ENCODE measurements at places on chromosomes 7 and 10. TPM values are rescaled to one million over a fixed set of nuclear protein-coding genes. Genes with fewer than 3 reads are reported as not detected.
A peak's percentile ranks its signal among the peaks of the same experiment; 100 is the strongest.

- H3K4me1 ChIP-seq = no peaks in the 10 kb centered on the region
- no peak for DNase-seq
- H3K36me3 ChIP-seq = no peaks in the 10 kb centered on the region
These were observed 418.9 kb downstream of the XPNPEP1 start for GRCh38 chr10:109504401-109504800.

GRCh38 chr7:45311597-45311996, 154.0 kb downstream of the RAMP3 start:
- DNase-seq = no peak
- no peaks in the 10 kb centered on the region for H3K36me3 ChIP-seq
- no peak overlapping the region for H3K4me3 ChIP-seq

GRCh38 chr10:72561745-72562166, 64.1 kb downstream of the MICU1 start:
- peaks cover 6% of the 10 kb centered on the region for H3K36me3 ChIP-seq
- no peak for DNase-seq
- H3K27me3 ChIP-seq = no peaks in the 10 kb centered on the region
- no peaks in the 10 kb centered on the region for H3K4me1 ChIP-seq

- H3K36me3 ChIP-seq = peaks cover 23% of the 10 kb centered on the region
- H3K27ac ChIP-seq = no peak overlapping the region
These were observed 9.5 kb downstream of the CISD1 start for GRCh38 chr10:58278274-58278961.

DNA sequence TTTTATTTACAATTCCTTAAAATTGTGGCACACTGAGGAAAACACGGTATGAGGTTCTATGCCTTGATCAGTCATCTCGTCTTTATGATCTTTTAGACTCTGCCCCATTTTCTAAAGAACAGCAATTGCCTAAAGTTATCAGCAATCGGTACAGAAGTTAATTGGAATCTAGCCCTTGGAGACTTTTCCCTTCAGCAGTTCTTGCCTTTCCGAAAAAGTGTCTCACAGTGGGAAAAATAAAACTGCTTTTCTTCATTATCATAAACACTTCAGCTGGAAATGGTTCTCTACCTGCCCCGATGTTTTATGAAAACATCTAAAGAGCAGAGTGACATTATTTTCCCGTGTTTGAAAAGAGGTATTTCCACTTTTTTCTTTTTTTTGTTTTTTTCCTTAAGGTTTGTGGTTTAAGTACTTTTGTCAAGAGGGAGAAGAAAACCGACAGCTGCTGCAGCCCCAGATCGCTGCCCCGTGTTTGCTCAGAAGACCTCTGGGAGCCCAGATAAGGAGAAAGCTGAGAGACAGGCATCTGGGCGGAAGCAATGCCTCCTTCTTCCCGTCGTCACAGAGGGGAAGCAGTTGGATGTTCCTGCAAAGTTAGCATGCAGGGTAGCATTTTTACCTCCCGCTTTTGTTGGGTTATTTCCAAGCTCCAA, 149.7 kb downstream of the FRMD4A start:
- no peaks in the 10 kb centered on the region for H3K36me3 ChIP-seq
- DNase-seq = no peak
- H3K4me1 ChIP-seq = no peaks in the 10 kb centered on the region
- no peak overlapping the region for H3K27ac ChIP-seq

- no peaks in the 10 kb centered on the region for H3K36me3 ChIP-seq
- no peaks in the 10 kb centered on the region for H3K27me3 ChIP-seq
- H3K27ac ChIP-seq = no peak overlapping the region
- DNase-seq = no peak
- no peaks in the 10 kb centered on the region for H3K4me1 ChIP-seq
- no peak overlapping the region for H3K4me3 ChIP-seq
These were observed 121.6 kb downstream of the THSD7A start for GRCh38 chr7:11710377-11710776.

DNA sequence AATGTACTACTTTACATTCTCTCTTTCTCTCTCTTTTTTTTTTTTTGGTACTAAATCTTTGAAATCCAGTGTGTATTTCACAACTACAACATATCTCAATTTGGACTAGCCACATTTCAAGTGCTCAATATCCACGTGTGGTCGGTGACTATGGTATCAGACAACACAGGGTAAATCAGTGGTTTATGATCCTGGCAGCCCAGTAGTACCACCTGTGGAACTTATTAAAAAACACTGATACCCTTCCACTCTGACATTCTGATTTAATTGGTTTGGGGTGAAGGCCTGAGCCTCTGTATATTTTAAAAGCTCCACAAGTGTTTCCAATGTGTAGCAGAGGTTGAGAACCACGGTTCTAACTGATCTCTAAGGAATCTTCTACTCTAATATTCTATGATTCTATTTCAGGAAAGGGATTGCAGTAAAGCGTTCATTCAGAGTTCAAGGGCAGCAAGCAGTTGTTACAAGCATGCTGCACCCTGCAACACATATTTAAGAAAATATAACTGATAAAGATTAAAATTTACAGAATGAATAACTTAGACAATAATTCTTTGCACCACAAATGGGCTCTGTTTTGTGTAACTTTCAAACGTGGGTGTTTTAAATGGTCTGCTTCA, 5.1 kb downstream of the CREB5 start:
- H3K27me3 ChIP-seq = no peaks in the 10 kb centered on the region
- H3K27ac ChIP-seq = no peak overlapping the region
- H3K4me3 ChIP-seq = no peak overlapping the region
- H3K36me3 ChIP-seq = no peaks in the 10 kb centered on the region
- H3K4me1 ChIP-seq = peaks cover 34% of the 10 kb centered on the region
- DNase-seq = no peak

- no peak overlapping the region for H3K4me3 ChIP-seq
- peaks cover 4% of the 10 kb centered on the region for H3K36me3 ChIP-seq
- no peaks in the 10 kb centered on the region for H3K27me3 ChIP-seq
- H3K27ac ChIP-seq = peak overlapping the region; percentile 26
These were observed 101.6 kb downstream of the HECTD2 start for GRCh38 chr10:91511549-91512330.

GRCh38 chr10:52541006-52541473, 227.0 kb downstream of the DKK1 start:
- no peak for DNase-seq
- no peak overlapping the region for H3K27ac ChIP-seq
- no peaks in the 10 kb centered on the region for H3K27me3 ChIP-seq
- no peaks in the 10 kb centered on the region for H3K4me1 ChIP-seq
- no peak overlapping the region for H3K4me3 ChIP-seq
- no peaks in the 10 kb centered on the region for H3K36me3 ChIP-seq

DNA sequence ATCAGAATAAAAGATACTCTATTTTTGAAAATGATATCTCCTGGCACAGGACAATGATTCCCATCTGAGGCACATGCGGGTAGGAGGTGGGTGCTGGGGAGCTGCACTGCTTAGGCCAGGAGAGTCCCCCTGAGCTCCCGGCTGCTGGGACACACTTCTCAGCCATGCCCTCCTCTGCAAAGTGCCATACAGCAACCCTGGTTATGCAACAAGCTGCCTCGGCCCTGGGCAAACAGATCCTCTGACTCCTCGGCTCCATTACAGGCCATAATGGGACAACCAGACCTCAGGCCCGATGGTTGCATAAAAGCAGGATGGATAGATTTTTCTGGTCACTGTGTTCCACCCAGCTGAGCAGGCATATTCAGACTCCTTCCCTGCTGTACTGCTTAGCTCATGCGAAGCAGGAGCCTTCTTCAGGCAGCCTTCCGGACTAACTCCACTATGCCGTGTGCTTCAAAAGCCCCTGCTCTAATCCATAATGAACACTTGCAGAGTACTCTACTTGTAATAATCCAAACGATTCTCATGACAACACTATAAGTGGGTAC, 6.5 kb upstream of the LEP start:
- no peak overlapping the region for H3K4me3 ChIP-seq
- H3K36me3 ChIP-seq = no peaks in the 10 kb centered on the region
- DNase-seq = no peak
- no peaks in the 10 kb centered on the region for H3K4me1 ChIP-seq
- no peaks in the 10 kb centered on the region for H3K27me3 ChIP-seq
- no peak overlapping the region for H3K27ac ChIP-seq

DNA sequence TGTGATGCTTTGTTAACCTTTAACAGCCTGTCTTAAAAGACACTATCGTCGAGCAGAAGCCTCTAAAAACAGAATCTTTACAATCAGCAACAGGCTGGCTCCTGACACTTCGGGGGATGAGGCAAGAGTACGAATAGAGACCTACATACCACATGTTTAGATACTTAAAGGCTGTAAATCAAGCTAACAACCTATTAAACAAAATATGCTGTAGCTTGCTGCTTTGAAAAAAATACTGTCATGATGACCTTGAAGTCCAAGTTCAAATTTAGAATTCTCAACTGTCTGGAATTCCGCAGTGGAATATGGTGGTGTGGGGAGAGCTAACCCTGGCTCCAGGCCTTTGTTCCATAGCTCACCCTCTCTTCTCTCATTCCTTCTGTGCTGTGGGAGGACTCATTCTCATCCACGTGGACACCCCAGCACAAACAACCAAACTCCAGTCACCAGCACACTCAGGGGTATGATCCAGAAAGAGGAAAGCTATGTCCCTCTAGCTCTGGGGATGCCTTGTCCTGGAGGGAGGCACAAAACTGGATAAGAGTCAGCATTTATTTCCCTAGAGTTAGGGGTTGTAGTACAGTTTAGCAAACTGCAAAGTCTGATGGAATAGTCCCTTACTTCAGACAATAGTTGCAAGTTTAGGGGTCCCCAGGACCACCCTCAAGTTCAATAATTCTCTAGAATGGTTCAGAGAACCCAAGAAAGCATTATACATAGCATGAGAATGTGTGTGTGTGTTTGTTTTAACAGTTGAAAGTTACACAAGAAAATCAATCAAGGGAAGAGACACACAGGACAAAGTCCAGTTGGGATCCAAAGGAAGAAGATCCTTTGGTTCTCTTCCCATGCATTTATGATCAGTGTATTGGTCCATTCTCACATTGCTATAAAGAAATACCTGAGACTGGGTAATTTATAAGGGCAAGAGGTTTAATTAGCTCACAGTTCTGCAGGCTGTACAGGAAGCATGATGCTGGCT, 196.1 kb upstream of the SVIL start:
- peak overlapping the region; percentile 50 for H3K27ac ChIP-seq
- no peak for DNase-seq
- no peak overlapping the region for H3K4me3 ChIP-seq
- no peaks in the 10 kb centered on the region for H3K27me3 ChIP-seq

DNA sequence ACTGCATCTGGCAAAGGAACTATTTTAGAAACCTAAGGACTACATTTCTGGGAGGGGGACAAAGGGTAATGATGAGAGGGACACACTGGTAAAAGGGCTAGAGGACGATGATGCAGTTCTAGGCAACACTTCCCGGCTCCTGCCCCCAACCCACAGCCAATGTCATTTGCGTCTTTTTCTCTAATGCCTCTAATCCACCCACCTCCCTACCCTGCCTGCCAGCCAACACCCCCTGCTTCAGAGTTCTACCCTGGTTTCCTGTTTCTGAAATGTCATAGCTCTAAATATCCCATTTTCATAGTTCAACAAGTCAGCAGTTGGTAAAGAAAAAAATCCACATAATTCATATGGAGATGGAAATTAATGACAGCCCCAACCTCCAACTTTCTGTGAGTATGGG, 79.0 kb downstream of the KIAA1549 start:
- H3K27me3 ChIP-seq = no peaks in the 10 kb centered on the region
- H3K4me1 ChIP-seq = no peaks in the 10 kb centered on the region
- H3K27ac ChIP-seq = no peak overlapping the region
- DNase-seq = no peak

- no peaks in the 10 kb centered on the region for H3K36me3 ChIP-seq
- no peak for DNase-seq
- H3K27me3 ChIP-seq = no peaks in the 10 kb centered on the region
- H3K27ac ChIP-seq = no peak overlapping the region
These were observed 346.7 kb downstream of the NRG3 start for GRCh38 chr10:82221601-82222149.

DNA sequence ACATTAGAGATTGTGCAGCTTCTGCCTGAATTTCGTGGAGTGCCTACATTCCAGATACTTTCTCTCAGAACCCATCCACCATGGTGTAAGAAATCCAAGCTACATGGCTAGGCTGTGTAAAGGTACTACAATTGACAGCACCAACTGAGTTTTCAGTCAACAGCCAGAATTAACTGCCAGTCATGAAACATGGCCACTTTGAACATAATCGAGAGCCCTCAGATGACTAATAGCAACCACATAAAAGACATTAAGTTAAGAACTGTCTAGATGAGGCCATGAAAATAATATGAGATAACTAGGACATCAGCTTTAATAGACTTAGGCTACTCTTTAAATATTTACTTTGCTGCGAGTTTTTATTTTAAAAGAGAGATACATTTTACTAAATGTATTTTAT, 1106.8 kb upstream of the LRRTM3 start:
- no peaks in the 10 kb centered on the region for H3K27me3 ChIP-seq
- no peaks in the 10 kb centered on the region for H3K4me1 ChIP-seq
- no peak for DNase-seq
- H3K36me3 ChIP-seq = no peaks in the 10 kb centered on the region
- no peak overlapping the region for H3K27ac ChIP-seq
- H3K4me3 ChIP-seq = no peak overlapping the region

- H3K4me3 ChIP-seq = no peak overlapping the region
- H3K4me1 ChIP-seq = peaks cover 13% of the 10 kb centered on the region
- H3K27ac ChIP-seq = no peak overlapping the region
- no peak for DNase-seq
These were observed 4.8 kb downstream of the UPK3B start for GRCh38 chr7:76514926-76515771.

Gene TAS2R60
- total RNA-seq = not detected

Gene TSPAN33
- 7.6 TPM for total RNA-seq

Gene FAS
- 27.5 TPM for total RNA-seq

Gene ZP3
- 0.46 TPM for total RNA-seq

Gene SSC4D
- total RNA-seq = not detected

Gene PIK3CG
- total RNA-seq = 3.3 TPM

Gene PLEKHS1
- not detected for total RNA-seq

Gene FEZF1
- not detected for total RNA-seq

Measured in esophagus muscularis mucosa (tissue), 4 donors.